ENCODE measurements at places on chromosomes 13 and 19.

DNA sequence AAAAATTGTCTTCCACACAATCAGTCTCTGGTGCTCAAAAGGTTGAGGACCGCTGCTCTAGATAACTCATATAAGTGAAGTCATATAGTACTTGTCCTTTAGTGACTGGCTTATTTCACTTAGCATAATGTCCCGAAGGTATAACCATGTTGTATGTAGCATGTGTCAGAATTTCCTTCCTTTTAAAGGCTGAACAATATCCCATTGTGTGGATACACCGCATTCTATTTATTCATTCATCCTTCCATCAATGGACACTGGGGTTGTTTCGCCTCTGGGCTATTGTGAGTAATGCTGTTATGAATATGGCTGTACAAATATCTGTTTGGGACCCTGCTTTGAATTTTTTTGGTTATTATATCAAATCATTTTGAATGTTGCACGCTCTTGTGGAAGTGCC lies 4.6 kb upstream of the LYPD5 start:
- DNase-seq: no peak

DNA sequence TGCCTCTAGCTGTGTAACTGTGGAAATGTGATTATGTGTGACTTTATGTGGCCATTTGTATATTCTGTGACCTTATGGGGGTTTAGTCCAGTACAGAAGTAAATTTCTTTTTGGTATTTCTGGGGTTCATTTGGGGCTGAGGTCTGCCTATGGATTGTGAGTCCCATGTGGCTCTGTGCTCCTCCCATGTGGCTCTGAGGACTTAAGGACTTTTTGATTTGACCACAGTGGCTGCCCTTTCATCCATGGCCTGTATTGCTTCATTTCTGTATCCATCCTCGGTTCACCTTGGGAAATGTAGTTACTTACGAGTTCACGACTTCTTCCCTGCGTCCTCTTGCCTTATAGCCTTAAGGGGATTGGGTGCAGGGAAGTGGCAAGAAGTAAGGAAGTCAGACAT lies 1.0 kb downstream of the ZNF420 start:
- DNase-seq: no peak

GRCh38 chr19:23971598-23971997 lies 56.9 kb downstream of the ZNF726 start:
- no peak for DNase-seq

DNA sequence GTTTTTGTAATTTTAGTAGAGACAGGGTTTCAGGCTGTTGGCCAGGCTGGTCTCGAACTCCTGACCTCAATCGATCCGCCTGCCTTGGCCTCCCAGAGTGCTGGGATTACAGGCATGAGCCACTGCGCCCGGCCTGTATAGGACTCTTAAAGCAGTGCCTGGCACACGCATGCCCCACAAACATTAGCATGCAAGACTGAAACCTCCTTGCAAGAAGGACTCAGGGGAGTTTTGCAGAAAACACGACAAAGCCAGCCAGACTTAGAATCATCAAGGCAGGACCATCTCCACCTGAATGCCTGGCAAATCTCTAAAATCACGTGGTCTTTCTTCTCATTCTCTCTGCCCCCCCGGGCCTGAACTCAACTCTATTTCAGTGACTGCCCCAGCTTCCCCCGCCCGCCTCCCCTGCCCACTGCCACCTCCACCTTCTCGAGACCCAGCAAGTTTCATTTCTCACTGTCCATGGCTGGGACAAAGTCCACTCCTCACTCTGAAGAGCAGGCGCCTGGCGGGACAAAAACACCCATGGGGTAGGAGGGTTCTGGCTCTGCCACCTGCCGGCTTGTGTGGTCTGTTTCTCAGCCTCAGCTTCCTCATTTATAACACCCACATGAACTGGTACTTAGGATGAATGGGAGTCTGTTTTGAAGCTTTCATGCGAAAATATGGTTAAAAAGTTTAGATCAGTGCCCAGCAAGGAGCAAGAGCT lies 2.4 kb downstream of the TICAM1 start:
- DNase-seq: no peak

GRCh38 chr19:18503337-18503970 lies 18.4 kb downstream of the ELL start:
- no peak for DNase-seq

- no peak for DNase-seq
These were observed 72.2 kb downstream of the DHRS12 start for GRCh38 chr13:51731759-51732158.

GRCh38 chr19:49441210-49441959 lies at the start of gene SLC17A7:
Gene SLC17A7 (minus strand): TSS chr19:49441527. CDS start chr19:49441379, 148 bp downstream.
- DNase-seq: peak; percentile 51

DNA sequence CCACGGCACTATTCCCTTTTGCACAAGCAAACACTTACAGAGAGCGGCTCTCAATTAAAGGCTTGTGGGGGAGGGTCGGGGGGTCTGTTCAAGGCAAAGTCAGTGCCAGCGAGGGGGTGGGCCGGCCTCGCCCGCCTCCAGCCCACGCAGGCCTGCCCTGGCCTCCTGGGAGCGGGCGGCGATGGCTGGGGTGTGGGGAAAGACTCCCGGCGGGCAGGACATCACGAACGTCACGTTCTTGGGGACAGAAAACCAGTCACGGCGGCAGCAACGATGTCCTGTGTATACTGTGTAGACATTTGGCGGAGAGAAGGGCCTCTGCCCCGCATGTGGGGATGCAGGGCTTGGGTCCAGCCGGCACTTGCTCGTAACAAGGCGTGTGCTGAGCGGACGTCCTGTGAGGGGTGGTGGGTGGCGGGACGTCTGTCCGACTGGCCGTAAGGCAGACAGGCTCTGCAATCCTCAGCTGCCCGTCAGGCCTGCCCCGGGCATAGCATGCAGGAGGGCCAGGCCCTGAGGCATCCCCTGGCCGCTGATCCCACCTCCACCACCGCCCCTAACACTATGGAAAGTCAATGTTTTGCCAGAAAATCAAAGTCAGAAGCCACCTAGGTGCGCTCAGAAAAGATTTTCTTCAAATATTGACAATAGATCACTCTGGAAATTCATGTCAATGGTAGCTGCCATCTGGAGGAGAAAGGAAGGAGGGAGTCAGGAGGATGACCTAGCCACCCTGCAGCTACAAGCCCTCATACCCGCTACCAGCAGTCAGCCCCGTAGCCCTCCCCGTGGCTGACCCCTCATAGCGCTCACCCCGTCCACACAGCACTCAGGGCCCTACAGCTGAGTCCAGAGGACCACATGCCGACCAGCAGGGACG lies 5.8 kb upstream of the EPHX3 start:
- no peak for DNase-seq

- no peak for DNase-seq
These were observed 218.2 kb downstream of the ABCC4 start for GRCh38 chr13:95083066-95083465.

GRCh38 chr13:111893071-111893606 lies 173.8 kb upstream of the SOX1 start:
- no peak for DNase-seq

DNA sequence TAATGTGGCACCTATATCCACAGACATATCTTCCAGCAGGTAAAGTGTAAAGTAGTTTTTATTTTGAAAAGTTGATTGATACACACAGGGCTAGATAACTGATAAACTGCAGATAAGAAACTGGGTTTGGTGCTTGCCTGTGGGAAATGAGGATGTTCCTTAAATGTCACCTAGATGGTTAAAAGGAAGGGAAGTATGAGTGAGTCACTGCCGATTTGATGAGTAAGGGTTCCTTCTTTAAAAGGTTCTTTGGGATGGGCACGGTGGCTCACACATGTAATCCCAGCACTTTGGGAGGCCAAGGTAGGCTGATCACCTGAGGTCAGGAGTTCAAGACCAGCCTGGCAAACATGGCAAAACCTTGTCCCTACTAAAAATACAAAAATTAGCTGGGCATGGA lies 73.8 kb upstream of the FRY start:
- DNase-seq: no peak

DNA sequence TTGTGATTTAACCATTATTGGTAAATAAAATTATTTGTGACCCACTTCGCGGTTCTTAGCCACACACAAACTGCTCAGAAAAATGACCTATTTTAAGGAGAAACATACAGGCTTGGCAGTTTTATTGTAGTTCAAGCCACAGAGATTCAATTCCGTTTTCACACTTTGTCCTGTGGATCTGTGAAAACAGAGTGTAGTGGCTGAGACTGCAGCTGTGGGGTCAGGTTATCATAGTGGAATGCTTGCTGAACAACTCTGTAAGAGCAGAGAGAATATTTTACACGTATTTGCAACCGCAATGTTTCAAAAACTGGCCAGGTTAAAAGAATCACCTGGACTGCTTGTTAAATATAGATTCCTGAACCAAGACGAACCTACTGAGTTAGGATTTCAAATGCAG lies 292.5 kb downstream of the GPC5 start:
- DNase-seq: no peak

- DNase-seq: no peak
These were observed 311.4 kb upstream of the MAB21L1 start for GRCh38 chr13:35787937-35788336.

GRCh38 chr19:49106648-49107135 lies 7.5 kb upstream of the LIN7B start:
- DNase-seq: peak; percentile 76

DNA sequence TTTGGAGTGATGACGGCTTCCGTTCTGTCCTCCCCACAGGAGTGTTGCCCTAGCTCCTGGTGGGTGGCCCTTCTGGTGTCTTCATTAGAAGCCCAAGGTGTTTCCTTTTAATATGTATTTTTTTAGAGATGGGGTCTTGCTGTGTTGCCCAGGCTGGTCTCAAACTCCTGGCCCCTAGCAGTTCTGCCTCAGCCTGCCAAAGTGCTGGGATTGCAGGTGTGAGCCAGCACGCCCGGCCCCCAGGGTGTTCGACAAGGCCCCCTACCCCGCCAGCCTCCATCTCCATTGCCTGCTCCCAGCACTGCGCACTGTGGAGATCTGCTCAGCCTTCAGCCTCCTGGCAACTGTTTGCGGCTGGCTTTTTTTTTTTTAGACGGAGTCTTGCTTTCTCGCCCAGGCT lies 31.2 kb downstream of the BTBD2 start:
- DNase-seq: no peak

GRCh38 chr13:46795321-46795720 lies 1.6 kb downstream of the ESD start:
- DNase-seq: no peak

DNA sequence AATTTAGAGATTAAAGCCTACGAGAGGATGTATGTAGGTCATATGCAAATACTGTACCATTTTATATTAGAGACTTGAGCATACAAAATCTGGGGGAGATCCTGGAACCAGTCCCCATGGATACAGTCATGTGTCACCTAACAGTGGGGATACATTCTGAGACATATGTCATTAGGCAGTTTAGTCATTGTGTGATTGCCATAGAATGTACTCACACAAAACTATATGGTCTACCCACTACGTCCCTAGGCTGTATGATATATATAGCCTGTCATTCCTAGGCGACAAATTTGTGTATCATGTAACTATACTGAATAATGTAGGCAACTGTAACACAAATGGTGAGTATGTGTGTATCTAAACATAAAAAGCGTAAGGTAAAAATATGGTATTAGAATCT lies 62.8 kb downstream of the WDFY2 start:
- DNase-seq: no peak

DNA sequence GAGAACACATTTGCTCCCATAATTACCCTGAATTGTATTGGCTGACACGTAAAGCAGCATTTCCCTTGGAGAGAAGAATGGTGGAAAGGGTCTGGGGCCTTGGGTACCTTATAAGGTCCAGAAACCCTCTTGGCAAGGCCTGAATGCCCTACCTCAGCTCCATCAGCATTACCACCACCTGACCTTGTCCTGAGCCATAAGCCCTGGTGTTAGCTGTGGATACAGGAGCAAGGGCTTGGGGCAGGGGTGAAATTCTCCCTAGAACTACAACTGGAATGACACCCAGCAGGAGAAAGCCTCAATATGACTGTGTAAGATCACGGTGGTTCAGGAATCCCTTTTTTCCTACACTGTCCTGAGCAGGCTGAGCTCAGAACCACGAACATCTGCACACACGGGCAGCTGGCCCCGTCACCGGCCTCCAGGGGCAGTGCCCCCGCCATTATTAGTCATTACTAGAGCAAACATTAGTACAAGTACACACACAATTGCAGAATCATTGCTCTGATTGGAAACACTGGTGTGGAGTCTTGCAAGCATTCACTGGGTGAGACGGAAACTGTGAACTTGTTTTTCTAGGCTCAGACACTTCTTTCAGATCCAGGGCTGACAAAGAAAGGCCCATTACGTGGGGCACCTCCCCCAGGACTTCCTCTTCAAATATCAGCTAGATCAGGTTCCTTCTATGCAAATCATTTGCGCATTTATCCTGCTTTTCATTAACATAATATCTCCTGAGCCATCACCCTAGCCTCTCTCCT lies 26.8 kb upstream of the MTIF3 start:
- DNase-seq: peak; percentile 5

- no peak for DNase-seq
These were observed 20.2 kb downstream of the POLR1D start for GRCh38 chr13:27641711-27642502.

DNA sequence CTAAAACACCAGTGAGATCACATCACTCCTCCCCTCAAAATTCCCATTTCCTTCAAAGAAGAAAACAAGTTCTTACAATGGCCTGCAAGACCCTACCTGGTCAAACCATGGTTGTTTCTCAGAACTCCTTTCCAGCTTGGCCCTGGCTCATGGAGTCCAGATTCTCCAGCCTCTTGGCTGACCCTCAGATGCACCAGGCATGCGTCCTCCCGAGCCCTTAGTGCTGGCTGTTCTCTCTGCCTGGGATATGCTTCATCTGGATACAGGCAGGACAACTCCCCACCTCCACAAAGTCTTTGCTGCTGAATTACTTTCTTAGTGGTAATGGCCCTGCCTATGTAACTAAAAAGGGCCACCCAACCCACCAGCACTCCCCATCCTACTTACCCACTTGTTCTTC lies 94.3 kb downstream of the MBNL2 start:
- no peak for DNase-seq

DNA sequence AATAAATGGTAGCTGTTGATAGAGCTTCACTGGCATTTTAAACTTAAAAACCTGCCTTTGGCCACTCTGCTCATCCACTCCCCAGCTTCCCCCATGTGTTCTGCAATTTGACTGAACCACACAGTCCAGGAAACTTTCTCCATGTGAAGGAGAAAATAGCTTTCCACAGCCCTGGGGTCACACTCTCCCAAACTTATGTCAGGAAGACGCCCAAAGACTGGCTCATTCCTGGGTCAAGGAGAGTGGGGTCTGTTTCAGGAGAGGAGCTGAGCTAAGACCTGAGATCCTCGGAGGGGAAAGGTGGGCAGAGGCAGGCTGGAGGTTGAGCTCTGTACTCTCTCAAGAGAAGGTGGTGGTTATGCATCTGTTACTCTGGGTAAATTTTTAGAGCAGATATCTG lies 48.7 kb upstream of the GPI start:
- DNase-seq: no peak

DNA sequence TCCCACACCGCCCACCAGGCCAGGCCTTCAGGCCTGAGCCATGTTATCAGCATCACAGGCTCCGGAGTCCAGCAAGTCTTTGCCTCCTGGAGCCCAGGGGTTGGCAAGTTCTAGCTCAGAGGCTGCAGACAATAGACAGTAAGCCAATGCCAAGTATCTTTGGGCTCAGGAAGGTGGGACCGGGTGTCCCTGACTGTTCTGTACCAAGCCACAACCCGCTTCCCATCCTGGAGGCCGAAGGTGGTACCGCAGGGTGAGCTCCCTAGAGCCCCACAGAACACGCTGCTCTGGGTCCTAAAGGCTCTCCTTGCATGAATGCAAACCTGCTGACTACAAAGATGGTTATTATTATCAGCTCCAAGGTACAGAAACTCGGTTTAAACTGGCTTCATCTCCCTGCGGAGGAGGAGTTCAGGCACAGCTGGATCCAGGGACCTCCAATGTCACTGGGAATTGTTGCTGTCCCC lies 5.5 kb upstream of the FSTL3 start:
- DNase-seq: no peak

GRCh38 chr13:23380534-23380933 lies 53.0 kb downstream of the SACS start:
- DNase-seq: no peak

GRCh38 chr13:29852472-29853054 lies 2.1 kb upstream of the UBL3 start:
- DNase-seq: no peak

All from stimulated activated CD4-positive, alpha-beta T cell treated with anti-CD3 and anti-CD28 coated beads, Interleukin-4, amount 100 ng/mL, for 1 hour (primary cell).